ENCODE measurements at places on chromosomes 2 and 18.

DNA sequence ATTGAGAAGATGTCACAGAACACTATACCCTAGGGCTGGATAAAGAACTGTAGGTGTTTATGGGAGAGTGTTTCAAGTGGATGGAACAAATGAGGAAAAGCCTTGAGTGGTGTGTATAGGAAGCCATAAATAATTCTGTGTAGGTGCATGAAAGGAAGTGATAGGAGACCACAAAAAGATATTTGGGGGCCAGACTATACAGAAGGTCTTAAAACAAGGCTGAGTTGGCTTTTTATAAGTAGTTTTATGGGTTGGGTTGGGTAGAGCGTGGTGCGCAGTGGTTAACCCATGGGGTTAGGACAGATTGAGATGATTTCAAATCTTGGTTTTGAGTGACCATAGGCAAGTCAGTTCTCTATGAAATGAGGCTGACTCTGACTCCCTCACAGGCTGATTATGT, 110.5 kb downstream of the PKP4 start:
- no peak for DNase-seq

- no peak for DNase-seq
These were observed 3.5 kb downstream of the EHD3 start for GRCh38 chr2:31237348-31238017.

GRCh38 chr2:45932278-45932975, 281.0 kb downstream of the PRKCE start:
- no peak for DNase-seq

DNA sequence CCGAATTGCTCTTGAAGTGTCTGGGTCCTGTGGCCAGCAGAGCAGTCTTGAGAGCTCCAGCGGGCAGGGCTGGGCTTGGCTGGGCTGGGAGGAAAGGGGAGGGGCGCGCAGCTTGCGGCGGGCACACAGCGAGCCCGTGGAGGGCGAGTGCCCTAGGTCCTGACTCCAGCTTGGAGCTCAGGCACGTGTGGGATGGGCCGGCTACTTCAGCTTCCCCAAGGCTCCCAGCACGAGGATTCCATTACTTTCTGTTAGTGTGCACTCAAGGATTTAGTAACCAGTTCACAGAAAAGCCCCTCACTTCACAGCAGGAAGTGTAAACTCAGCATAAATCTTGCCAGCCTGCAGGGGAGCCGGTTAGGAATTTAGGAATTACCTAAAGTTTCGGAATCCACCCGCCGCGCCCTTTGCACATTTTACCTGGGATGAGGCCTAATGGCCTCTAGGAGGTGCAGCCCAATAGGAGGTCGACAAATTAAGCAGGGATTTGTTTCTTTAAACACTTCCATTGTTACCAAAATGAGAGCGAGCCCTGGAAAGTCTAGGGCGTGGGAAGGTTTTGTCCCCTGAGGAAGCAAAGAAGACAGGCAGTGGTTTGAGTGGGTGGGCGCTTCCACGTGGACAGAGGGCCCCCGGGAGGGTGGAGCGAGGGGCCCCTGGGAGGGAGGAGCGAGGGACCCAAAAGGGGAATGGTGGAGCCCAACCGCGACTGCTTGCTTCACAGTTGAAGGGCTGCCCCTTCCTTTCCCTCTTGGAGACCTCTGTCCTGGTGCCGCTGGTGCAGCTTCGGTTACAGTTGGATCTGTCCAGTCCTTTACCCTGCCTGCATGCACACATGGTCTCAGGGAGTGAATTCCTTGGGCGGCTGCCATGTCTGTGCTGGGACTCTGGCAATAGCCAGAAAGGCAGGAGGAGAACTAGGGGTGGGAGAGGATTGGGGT, 93.3 kb downstream of the CTAGE1 start:
- no peak for DNase-seq

- DNase-seq = no peak
These were observed 24.8 kb downstream of the BOLL start for GRCh38 chr2:197760293-197760657.

- no peak for DNase-seq
These were observed 99.7 kb downstream of the TTN start for GRCh38 chr2:178707476-178707875.

GRCh38 chr2:30321466-30321865, 90.1 kb downstream of the LBH start:
- DNase-seq = no peak

- no peak for DNase-seq
These were observed 196.4 kb downstream of the NOL4 start for GRCh38 chr18:34028324-34028723.

DNA sequence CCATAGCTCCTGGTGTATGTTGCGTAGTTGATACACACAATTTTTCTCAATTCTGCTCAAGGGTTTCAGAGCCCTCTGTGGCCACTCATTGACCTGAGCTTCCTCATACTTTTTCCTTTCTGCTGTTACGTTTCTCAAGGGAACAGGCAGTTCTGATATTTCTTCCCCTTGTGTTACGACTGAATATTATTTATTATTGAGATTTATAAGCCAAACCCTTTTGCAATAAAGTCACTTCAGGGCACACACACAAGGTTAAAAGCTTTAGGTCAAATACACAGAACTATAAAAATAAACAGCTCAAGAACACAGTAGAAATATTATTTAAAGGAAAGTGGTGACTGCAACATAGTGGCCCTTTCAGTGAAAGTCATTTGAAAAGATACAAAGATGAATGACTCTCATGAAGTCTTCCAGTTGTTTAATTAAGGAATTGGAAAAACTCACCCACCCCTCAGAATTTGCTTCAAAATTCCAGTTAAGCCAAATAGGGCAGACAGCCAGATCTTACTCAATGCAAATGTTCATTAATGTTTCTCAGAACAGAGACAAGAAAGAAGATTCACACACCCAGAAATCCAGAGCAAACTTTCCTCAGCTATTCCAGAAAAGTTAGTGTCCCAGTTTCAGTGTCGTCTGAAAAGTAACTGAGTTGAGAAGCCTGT, 179.7 kb downstream of the TRIB2 start:
- DNase-seq = no peak

DNA sequence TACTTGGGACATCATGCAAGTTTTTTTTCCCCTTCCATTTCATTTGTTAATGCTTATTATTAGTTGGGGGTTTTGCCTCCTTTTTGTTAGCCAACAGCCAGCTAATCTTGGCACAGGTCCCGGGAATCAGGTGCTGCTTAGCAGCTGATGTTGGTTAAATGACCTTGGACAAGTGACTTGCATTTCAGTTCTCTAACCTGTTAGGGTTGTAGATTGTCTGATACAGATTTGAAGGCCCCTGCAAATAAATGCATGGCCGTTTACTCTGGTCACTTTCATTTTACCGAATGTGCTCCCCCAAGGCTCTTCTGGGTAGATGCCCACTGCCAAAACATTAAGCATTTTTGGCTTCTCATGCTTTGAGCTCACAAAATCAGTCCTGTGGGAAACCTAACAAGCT, 120.9 kb downstream of the SPTBN1 start:
- DNase-seq = no peak

DNA sequence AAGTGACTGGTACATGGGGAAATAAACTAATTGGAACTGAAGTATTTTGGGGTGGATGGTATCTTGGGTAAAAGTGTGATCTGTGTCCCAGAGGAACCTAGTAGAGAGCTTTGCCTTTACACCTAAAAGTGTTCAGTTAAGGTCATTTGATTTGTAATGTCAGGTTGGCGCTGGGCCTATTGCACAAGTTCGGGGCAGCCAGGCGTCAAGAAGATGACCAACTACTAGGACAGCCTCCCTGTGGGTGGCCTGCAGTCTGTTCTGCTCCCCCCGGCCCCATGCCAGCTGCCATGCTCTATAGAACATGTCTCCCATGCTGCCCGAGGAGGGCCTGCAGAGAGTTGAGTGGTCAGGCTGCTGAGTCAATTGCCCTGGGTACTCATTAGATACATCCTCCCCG, 10.1 kb downstream of the RRM2 start:
- DNase-seq = no peak

GRCh38 chr2:164046040-164046439, 310.2 kb upstream of the FIGN start:
- DNase-seq = no peak

GRCh38 chr2:213376644-213377043, 92.4 kb downstream of the SPAG16 start:
- no peak for DNase-seq

GRCh38 chr2:135662088-135662487, 79.6 kb upstream of the UBXN4 start:
- no peak for DNase-seq

DNA sequence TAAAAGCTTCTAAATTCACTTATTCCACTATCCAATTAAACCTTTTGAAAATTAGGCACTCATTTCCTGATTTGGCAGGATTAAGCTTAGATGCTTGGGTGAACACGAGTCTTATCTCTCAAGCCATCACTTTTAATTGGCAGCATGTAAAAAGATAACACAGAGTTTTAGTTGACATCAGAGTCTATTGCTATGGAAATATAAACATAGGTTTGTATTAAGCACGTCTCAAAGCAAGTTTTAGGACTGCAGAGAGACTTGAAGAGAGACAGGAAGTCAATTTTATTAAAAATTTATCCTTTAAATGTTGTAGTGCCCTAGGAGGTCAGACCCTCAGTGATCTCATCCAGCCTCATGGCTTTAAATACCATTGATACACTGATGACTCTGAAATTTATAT, 5.6 kb downstream of the RBKS start:
- no peak for DNase-seq

GRCh38 chr2:1518331-1518803, 105.1 kb downstream of the TPO start:
- peak; percentile 36 for DNase-seq

DNA sequence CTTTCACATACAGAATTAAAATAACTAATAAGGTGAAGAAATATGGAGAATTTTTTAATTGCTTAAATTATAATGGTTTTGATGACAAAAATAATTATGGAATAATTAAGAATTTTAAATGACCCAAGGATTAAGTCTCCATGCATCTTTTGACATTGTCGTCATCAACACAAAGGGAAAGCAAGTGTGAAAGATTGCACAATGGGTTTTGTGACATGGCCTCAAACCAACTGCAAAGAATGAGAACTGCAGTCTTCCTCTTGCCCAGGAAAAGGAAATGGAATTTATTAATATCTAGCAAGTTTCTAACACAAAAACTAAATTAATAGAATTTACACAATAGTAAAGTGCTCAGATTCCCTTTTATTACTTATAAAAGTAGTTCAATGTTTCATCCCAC, 329.1 kb upstream of the PKDCC start:
- DNase-seq = no peak

- DNase-seq = no peak
These were observed 4.0 kb downstream of the ARL4C start for GRCh38 chr2:234492717-234493485.

GRCh38 chr2:202808754-202809153, 62.8 kb downstream of the ICA1L start:
- DNase-seq = no peak

GRCh38 chr2:113711851-113712250, 44.6 kb downstream of the SLC35F5 start:
- DNase-seq = no peak

- no peak for DNase-seq
These were observed 83.1 kb downstream of the ADAM23 start for GRCh38 chr2:206526416-206526815.

- DNase-seq = no peak
These were observed 41.1 kb upstream of the PPP1CB start for GRCh38 chr2:28710545-28710944.

- DNase-seq = no peak
These were observed 106.2 kb upstream of the DLX2 start for GRCh38 chr2:172208791-172209325.

- DNase-seq = no peak
These were observed 103.2 kb upstream of the WDR75 start for GRCh38 chr2:189338115-189338514.

DNA sequence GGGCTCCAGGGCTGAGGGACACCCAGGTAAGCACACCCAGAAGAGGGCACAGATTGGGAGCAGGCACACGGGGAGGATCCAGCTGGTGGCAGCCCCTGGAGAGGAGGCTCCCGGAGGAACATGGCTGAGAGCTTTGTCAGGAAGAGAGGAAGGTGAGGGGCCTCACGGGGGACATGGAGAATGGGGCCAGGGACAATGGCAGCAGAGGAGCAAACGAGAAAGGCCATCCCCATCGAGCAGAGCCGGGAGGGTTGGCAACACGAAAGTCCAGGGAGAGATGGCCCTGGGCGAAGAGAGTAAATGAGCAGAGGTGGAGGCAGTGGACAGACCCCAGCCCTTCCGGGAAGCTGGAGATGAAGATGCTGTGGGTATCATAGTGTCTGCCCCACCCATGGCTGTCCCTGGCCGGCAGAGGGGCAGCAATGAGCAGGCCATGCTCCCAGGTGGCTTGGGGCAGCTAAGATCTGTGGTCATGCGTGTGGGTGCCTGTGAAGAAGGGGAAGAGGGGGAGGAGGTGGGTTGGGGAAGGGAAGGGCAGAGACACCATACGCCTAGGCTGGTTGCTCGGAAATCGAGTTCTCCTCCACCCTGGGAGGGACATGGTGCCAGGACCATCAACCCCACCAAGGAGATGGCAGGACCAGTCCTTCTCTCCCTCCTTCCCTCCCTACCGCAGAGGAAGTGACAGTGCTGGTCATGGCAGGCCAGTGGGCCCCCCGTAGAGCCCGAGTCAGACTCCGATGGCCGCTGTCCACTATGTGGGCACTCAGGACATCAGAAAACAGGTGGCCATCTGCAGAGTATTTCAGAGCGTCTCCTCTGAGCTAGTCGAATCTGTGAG, 191.7 kb downstream of the NDUFA10 start:
- no peak for DNase-seq

DNA sequence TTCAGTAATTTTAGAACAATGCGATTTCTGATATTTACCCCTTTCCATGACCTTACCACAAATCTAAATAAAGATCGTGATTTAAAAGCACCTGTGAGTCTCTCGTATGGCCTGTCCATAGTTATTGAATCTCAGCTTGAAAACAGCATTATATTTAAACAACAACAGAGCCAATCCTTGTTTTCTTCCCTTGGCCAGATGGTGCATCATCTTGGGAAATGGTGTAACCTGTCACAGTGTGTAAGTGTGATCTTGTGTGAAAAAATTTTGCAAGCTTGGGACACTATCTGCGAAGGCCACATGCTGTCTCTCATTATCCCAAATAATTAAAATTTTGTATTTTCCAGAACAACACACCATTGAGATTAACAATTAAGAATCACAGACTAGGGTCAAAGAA, 262.7 kb upstream of the SPHKAP start:
- DNase-seq = no peak

Measured in bone marrow (tissue), 2 donors.